Endodermal cell (in vitro differentiated cells): ENCODE measurements at places on chromosomes 1 and 21. TPM values are rescaled to one million over a fixed set of nuclear protein-coding genes. Genes with fewer than 3 reads are reported as not detected.

- DNase-seq: peak; percentile 98
These were observed 11.3 kb upstream of the RIPK4 start for GRCh38 chr21:41777951-41778815.

GRCh38 chr21:31888936-31889371 lies 16.1 kb downstream of the HUNK start:
- peak; percentile 68 for DNase-seq

GRCh38 chr1:209324901-209325871 lies 258.3 kb upstream of the CAMK1G start:
- DNase-seq: no peak

Gene OR14K1
- not detected in 3 replicates for total RNA-seq

Gene SPRR2F
- not detected in 3 replicates for total RNA-seq

Gene SLAMF6
- not detected in 2 replicates for total RNA-seq
